ENCODE measurements at places on chromosomes 2 and 18.
A peak's percentile ranks its signal among the peaks of the same experiment; 100 is the strongest.

- DNase-seq, result no peak
Measured at GRCh38 chr2:12685145-12685544, 31.6 kb upstream of the TRIB2 start.

- no peak for DNase-seq
Measured at GRCh38 chr2:31813016-31813415, 197.8 kb downstream of the MEMO1 start.

- DNase-seq, result peak; percentile 28
Measured at GRCh38 chr2:11533278-11534070, at the start of gene GREB1. Gene GREB1 (plus strand): TSS chr2:11534045. CDS start chr2:11556615, 22,570 bp downstream.

DNA sequence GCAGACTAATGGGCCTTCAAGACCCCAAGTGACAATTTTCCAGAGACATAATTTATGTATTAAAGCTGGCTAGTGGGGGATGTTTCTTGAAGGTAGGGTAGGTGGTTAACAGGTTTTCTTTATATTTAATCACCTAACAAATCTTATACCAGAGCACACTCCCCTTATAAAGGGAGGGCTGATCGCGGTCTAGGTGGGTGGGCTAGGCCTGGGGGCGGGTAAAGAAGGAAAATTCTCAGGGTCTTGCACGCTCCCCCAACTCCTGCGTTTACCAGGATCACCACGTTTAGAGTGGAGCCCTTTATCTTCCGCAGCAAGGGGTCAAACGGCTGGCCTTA lies 19.9 kb upstream of the CXXC1 start:
- DNase-seq, result no peak

DNA sequence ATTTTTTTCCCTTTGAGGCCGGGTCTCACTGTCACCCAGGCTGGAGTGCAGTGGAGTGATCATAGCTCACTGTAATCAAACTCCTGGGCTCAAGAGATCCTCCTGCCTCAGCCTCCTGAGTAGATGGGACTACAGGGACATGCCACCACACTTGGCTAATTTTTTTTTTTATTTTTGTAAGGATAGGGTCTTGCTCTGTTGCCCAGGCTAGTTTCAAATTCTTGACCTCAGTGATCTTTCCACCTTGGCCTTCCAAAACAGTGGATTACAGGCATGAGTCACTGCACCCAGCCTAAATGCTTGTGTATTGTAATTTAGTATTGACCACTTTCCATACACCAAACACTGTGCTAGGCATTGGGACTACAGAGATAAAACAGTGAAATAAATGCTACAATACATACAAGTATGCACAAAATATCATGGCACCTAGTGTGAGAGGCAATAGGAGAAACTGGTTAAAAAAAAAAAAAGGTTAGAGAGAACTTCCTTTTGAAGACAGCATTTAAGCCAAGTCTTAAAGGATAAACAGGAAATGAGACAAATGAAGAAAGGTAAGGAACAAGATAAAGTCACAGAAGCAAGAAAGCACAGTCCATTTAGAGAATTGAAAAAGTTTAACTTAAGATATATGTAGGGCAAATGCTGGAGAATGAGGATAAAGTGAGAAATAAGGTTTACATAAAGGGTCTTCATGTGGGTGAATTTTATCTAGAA lies 113.4 kb downstream of the GORASP2 start:
- no peak for DNase-seq

- DNase-seq, result no peak
Measured at GRCh38 chr2:199341123-199341522, 116.6 kb downstream of the SATB2 start.

All from mesenchymal stem cell (in vitro differentiated cells and primary cell).